ENCODE measurements at places on chromosomes 1 and 21.

GRCh38 chr1:68119445-68119844, 69.0 kb upstream of the DIRAS3 start:
- no peak for DNase-seq

DNA sequence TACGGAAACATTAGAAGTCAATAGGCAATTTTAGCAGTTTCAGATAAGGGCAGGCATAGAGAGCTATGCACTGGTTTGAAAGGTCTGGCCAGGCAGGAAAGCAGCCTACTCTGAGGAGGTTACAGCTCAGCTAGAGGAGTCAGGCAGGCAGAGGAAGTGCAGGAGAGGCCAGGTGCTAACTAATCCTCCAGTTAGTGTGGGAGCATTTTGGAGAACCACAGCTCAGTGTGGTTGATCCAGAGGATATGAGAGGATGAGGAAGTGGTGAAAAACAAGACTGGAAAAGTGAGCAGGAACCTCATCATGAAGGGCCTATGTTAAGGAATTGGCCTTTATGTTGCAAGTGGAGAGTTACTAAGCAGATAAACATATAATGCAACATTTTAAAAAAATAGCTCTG, 282.4 kb upstream of the SGIP1 start:
- DNase-seq: no peak

DNA sequence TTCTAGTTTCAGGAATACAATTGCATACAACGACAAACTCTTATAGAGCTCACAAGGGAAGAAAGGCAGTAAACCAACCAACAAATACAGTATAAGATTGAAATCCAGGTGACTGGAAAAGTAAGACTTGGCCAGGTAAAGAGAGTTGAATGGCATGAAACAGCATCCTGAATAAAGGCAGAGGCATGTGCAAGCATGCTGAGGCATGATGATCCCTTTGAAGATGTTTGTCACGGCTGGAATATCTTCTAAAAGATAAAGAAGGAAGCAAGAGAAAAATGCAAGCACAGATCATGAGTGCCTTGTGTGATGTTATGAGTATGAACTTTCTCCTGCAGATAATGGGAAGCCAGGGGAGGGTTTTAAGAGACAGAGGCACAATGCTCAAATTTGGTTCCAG, 83.3 kb upstream of the SPATA6 start:
- DNase-seq: no peak

- peak; percentile 40 for DNase-seq
Observed at GRCh38 chr1:5509664-5510452, 482.4 kb downstream of the NPHP4 start.

- no peak for DNase-seq
Observed at GRCh38 chr21:43734131-43734927, 15.4 kb downstream of the PDXK start.

GRCh38 chr21:33643658-33644311, 1.5 kb downstream of the ITSN1 start:
- no peak for DNase-seq

DNA sequence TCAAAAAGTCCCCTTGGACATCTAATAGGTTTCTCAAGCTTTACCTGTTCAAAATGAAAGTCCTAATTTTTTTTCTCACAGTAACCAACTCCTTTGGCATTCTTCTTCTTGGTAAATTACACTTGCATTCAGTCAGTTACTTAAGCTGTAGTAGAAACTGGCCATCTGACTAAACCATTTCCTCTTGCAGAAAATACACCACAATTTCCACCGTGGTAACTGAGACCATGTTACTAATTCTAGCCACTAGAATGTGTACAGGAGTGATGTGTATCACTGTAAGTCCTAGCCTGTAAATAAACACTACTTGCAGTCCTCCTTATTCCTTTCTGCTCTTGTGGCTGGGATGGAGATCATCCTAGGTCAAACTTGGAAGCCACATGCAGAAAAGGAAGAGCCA, 965.4 kb upstream of the TMPRSS15 start:
- no peak for DNase-seq

- no peak for DNase-seq
Observed at GRCh38 chr1:181789395-181789794, 272.1 kb downstream of the ZNF648 start.

DNA sequence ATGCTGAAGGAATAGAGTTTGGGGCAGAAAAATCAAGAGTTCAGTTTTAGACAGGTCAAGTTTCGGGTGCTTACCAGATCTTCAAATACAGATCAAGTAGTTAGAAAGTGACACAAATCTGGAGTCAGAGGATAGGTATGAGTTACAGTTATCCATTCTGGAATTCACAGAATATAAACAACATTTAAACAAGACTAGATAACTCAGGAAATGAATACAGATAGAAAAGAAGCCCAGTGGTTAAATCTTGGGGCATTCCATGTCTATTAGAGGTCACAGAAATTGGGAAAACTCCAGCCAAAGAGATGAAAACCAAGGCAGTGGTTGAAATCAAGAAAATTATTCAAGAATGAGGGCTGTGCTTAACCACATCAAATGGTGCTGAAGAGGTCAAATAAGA, 187.0 kb upstream of the HP1BP3 start:
- DNase-seq: no peak

GRCh38 chr1:161230762-161231161, 4.9 kb downstream of the TOMM40L start:
- DNase-seq: no peak

DNA sequence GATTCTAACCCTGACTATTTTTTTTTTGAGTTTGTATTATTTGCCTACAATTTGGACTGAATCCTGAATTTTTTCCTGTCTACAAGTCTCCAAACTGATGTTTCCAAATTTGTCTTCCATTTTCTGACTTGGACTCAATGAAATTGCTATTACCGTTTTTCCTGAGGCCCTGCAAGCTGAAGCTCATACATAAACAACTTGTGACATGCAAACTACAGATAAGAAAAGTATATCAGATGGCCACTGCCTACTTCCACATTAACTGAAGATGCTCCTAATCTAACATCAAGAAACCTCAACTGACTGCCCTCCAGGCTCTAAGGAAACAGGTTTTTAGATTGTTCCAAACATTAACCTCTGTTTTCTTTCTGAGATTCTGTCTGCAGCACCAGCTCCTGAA, 51.1 kb upstream of the KLHDC7A start:
- DNase-seq: no peak

- DNase-seq: no peak
Observed at GRCh38 chr1:151635479-151636072, 23.7 kb downstream of the SNX27 start.

- no peak for DNase-seq
Observed at GRCh38 chr1:237471956-237472355, 418.8 kb downstream of the ZP4 start.

DNA sequence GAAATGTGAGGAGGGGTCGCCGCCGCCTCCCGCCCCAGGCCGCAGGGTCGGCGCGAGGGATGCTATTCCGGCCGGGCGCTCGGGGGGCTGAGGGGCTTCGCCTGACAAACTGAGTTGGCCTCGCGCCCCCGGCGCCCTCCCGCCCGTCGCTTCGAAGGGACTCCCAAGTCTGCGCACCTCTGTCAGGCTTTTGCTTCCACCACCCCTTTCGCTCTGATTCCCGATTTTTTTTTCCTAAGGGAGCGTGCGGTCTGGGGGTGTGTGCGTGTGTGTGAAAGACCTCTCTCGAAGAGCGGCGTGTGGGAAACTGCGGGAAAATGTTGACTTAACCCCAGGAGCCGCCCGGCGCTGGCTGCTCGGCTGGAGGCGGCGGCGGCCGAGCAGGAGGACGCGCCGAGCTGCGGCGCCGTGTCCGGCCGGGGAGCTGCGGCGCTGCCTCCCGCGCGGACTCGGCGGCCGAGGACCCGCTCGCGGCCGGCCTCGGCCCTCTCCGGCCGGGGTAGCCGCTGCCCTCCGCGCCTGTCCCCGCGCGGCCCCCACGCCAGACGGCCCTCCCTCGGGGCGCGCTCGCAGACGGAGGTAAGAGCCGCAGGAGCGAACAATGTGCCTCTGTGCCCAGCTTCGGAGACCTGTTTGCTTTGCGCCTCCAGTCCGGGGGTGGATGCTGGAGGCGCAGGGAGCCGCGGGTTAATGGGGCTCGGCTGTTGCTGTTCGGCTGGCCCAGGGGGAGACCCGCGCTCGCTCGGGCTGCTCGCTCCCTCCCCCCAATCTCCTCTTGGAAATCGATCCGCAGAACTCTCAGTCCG, 1.1 kb downstream of the ADGRL2 start:
- no peak for DNase-seq

- no peak for DNase-seq
Observed at GRCh38 chr1:94951509-94952208, 24.7 kb upstream of the CNN3 start.

GRCh38 chr1:174243451-174244000, 84.2 kb downstream of the RABGAP1L start:
- DNase-seq: no peak

- no peak for DNase-seq
Observed at GRCh38 chr1:233561708-233562426, 52.0 kb upstream of the KCNK1 start.

DNA sequence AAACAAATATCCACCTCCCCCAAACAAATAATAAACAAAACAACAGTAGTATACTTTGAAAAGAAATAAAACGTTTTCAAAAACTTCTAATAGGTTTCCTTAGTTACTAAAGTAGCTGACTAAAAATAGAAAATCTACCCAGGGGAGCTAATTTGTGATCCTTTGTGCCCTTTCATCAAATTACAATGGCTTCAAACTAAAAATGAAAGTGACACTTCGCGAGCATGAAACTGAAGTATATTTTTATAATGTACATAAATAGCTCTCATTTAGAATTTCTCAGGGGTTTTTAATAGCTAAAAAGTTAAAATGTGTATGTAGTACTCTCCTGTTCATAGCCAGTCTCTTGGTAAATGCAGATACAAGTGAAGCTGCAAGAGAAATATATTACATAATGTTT, 78.4 kb downstream of the BRINP3 start:
- DNase-seq: no peak

- no peak for DNase-seq
Observed at GRCh38 chr1:87325982-87326738, 2.5 kb upstream of the LMO4 start.

- DNase-seq: no peak
Observed at GRCh38 chr1:56137521-56138505, 441.6 kb downstream of the PLPP3 start.

- DNase-seq: no peak
Observed at GRCh38 chr1:84538599-84538998, 32.2 kb upstream of the GNG5 start.

DNA sequence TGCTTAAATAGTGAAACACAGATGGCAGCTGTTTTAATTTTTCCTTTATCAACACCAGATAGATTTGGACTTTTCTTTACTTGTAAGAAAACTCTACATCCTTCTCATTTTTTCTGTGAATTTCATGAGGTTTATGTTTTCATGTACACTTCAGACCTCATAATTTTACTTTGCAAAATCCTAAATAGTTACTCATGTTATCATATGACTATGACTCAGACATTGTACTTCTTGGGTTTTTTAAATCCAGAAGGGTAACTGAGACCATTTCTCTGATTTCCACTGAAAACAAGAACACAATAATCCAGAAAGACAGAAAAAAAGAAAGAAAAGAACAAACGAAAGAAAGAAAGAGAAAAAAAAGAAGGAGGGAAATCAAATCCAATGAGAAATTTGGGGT, 1021.6 kb downstream of the NCAM2 start:
- no peak for DNase-seq

DNA sequence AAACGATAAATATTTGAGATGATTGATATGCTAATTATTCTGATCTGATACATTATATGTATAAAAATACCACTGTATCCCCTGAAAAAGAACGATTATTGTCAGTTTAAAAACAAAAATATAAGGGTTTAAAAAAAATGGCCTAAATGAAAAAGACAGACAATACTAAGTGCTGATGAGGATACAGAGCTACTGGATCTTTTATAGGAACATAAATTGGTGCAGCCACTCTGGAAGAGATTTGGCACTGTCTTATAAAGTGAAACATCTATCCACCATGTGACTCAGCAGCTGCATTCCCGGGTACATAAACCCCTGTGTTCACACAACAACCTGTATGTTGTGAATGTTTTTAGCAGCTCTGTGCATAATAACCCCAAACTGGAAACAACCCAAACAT, 44.2 kb downstream of the KAZN start:
- DNase-seq: no peak

GRCh38 chr1:20401405-20402010, 84.5 kb downstream of the CAMK2N1 start:
- DNase-seq: no peak

DNA sequence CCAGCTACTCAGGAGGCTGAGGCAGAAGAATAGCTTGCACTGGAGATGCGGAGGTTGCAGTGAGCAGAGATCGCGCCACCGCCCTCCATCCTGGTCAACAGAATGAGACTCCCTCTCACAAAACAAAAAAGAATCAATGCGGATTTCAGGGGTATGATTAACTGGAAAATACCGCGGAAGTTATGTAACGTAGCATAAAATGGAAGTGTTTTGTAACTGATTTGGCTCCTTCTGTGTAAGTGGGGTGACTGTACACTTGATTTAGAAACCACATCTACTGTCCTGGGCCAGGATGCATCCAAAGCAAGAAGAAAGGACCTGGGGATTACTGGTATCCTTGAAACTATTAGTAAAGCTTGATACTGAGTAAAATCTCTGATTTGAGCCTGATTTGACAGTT, 3.1 kb upstream of the VAMP4 start:
- no peak for DNase-seq

GRCh38 chr1:100229681-100230443, 19.8 kb downstream of the DBT start:
- DNase-seq: no peak

- DNase-seq: no peak
Observed at GRCh38 chr1:50450861-50451653, 27.8 kb upstream of the DMRTA2 start.

- no peak for DNase-seq
Observed at GRCh38 chr1:241666419-241666818, 14.3 kb downstream of the WDR64 start.

- no peak for DNase-seq
Observed at GRCh38 chr1:107184888-107185287, 44.0 kb downstream of the NTNG1 start.

- no peak for DNase-seq
Observed at GRCh38 chr21:34313116-34313515, 50.7 kb upstream of the KCNE2 start.

DNA sequence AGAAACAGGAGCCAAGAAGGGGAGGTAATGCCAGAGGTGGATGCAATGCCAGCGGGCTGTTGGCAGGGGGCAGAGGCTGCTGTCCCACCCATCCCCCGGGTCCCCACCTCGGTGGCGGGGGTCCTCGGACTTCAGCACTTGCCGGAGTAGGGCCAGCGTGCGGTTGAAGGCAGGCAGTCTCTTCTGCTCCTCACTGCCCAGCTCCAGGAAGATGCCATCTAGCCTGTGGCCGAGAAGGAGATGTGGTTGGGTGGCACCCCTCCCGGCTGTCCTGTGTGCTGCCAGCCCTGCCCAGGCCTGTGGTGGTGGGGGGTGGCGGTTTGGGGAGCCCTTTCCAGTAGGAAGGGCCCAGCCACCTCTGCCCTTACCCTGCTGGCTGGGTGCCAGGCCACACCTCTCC, 13.5 kb downstream of the TTC22 start:
- no peak for DNase-seq

GRCh38 chr1:15014516-15014915, 139.0 kb upstream of the TMEM51 start:
- DNase-seq: no peak

- DNase-seq: no peak
Observed at GRCh38 chr1:151915061-151915686, 5.9 kb upstream of the THEM4 start.

- DNase-seq: peak; percentile 59
Observed at GRCh38 chr1:54230507-54231339, 30.8 kb downstream of the MRPL37 start.
